Stimulated activated CD4-positive, alpha-beta T cell treated with anti-CD3 and anti-CD28 coated beads, Interleukin-1b, Interleukin-23, amount 100 ng/mL, for 24 hours (primary cell): ENCODE measurements at places on chromosomes 1 and 21.

DNA sequence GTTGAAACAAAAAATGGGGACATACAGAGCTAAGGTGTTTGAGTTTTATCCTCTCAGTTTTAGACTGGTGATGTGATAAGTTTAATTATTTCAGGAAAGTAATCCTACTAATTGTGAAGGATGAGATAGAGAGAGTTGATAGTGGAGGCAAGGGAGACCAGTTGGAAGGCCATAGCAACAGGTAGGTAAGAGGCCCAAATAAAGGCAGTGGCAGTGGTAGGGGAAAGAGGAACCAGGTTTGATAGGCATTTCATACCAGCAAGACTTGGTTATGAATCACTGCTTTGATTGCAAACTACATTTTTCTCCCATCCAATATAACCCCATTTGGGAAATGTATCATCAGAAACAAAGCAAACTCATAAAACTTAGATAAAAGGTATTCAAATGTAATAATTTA is 63.1 kb upstream of the SH3GLB1 start:
- no peak for DNase-seq

GRCh38 chr1:119409731-119410130 is 5.2 kb upstream of the HSD3B2 start:
- no peak for DNase-seq

GRCh38 chr1:54260810-54261209 is 60.8 kb downstream of the MRPL37 start:
- DNase-seq: no peak

- no peak for DNase-seq
Observed at GRCh38 chr1:77024500-77024899, 157.2 kb downstream of the ST6GALNAC5 start.

DNA sequence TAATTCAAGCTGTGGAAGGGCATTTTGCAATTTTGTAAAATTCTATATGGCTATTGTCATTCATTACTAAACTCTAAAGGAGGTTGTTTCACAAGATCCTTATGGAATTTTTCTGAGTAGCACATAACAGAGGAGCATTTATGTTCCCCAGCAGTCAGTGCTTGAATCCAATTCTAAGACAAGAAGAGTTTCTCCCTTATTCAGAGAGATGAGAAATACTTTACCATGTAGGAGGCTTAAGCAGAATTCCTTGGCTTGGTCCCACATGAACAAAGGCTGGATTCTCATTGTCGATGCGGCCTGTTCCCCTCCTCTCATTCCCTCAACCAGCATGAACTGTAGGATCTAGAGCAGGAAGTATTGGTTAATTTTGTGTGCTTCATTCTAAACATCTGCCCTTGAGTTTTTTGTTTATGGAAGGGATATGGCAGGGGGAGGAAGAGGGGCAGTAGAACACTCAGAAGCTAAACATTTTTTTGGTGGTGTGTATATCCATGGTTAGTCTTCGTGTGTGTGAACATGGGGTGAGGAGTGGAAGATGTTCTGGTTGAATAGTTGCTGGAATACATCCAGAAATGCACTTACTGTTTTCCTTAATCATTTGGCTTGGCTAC is 74.3 kb downstream of the LAMC1 start:
- no peak for DNase-seq

DNA sequence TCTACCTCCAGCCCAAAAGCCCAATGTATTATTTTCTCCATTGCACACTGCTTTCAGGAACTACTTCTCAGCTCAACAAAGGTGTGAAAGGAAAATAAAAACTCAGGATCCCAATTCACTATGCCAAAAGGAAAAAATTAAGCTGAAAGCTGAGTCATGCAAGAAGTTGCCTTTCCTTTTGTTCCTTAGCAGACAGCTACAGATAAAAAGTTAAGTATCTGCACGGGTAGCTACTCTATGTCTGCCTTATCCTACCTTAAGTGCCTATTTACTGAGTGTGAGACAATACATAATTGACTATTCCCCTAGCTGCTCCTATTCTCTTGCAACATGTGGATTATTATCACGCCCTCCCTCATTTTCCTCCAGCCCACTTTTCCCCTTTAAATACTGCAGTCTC is 84.1 kb downstream of the ADCY10 start:
- DNase-seq: no peak

GRCh38 chr1:186016856-186017255 is 282.7 kb downstream of the HMCN1 start:
- DNase-seq: no peak

GRCh38 chr1:6343506-6344405 is 49.8 kb downstream of the ACOT7 start:
- no peak for DNase-seq
